ENCODE measurements at places on chromosomes 1 and 21.
A peak's percentile ranks its signal among the peaks of the same experiment; 100 is the strongest.

DNA sequence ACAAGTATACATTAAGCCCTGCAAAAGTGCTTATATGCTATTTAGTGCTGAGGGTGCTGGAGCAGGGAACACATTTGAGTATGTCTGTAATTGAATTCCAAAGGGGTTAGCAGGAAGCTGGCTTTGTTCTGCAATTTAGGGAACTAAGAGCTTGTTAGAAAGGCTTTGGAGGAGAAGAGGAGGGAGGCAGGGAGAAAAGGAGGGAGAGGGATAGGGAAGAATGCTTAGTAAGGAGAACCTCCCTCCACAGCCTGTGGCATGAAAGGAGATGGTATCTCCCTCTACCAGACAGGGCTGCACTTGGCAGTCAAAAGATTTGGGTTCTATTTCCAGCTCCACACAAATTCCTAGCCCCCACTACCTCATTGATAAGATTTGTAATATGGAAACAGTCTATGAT lies 217.8 kb downstream of the DAB1 start:
- no peak for DNase-seq

DNA sequence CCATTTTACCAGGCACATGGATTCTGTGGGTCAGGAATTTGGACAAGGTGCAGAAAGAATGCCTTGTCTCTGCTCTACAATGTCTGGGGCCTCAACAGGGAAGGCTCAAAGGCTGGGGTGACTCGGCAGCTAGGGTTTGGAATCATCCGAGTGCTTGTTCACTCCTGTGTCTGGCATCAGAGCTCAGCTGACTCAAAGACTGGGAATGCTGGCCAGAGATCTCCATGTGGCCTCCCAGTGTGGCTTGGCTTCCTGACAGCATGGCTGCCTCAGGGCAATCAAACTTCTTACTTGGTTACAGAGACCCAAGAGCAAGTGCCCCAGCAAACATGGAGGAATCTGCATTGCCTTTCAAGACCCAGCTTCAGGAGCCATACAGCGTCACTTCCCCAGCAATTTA lies 110.5 kb downstream of the TOMM20 start:
- DNase-seq = peak; percentile 98

DNA sequence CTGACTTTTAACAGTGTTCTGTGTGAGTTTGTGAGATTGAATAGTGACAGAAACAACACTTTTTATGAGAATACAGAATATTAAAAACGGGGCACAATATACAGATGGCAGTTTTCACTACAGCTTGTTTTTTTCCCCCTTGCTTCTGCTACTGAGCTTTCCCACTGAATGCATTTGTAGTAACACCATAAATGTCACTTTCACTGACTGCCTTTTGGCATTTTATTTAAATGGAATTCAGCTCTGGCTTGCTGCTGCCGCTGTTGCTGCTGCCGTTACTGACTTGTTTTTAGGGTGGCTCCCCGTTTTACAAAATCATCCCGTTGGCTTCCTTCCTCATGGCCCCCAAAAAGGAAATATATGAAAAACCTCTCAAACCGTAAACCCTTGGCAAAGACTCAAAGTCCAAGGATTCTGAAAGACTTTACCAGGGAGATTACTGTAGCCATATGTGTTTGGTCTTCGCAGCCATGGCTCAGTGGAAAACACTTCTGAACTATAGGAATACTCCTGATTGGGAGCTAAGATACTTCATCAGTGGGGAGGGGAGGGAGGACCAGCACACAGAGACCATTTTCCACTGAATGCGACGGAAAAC lies 151.0 kb downstream of the NUF2 start:
- no peak for DNase-seq

GRCh38 chr1:237249120-237249519 lies 207.1 kb downstream of the RYR2 start:
- no peak for DNase-seq

DNA sequence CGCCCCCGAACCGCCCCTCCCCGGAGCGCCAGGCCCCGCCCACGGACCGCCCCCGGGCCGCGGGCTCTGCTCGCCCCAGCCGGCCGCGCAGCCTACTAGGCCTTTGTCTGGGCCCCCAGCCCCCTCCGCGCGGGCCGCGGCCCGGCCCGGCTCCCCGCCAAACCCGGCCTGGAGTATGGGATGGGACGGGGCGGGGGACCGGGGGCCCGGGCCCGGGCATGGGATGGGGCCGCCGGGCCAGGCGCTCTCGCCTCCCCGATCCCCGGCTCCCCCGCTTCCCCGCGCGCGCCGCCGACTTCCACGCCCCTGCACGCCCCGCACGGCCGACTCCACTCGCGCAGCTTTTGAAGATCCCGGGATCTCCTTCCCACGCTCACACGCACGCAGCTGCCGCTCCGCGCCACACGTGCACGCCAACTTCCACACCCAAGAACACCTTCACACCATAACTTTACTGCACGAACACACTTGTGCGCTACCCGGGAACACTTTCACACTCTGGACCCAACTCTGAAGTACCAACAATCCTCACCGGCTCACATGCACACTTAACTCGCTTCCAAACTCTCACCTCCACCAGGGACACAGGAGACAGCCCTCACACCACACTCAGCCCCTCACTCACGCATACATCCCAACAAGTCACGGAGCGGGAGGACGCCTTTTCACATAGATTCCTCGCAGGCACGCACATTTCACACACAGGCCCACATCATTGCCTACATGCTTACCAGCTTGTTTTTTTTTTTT lies 437 bp upstream of the HSPG2 start:
- peak; percentile 80 for DNase-seq

- DNase-seq = no peak
Measured at GRCh38 chr1:8603220-8603616, 214.2 kb downstream of the RERE start.

- no peak for DNase-seq
Measured at GRCh38 chr1:50060279-50060678, 36.5 kb upstream of the AGBL4 start.
